Type B pancreatic cell (in vitro differentiated cells): ENCODE measurements at places on chromosomes 11 and 22.

DNA sequence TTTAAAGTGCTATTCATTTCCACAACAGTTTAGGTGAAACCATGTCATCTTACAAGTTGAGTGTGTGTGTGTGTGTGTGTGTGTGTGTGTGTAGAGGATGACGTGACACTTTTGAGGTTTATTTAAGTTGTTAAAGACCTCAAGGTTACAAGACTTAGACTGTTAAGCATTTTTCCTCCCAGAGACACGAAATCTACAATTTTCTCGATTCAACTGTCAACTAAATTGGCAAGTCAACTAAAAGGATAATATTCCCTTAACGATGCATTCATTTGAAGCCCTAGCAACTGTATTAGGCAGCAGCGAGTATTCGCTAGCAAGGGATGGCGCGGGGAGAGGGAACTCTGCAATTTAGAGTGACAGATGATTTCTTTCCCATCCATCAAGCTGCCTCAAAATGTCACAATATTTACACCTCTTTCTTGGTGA lies 17.6 kb upstream of the BDNF start:
- H3K36me3 ChIP-seq = no peaks in the 10 kb centered on the region
- H3K4me1 ChIP-seq = peaks cover 20% of the 10 kb centered on the region
- peak overlapping the region; percentile 92 for H3K4me3 ChIP-seq
- peaks cover 82% of the 10 kb centered on the region for H3K27me3 ChIP-seq
- no peak overlapping the region for H3K27ac ChIP-seq

DNA sequence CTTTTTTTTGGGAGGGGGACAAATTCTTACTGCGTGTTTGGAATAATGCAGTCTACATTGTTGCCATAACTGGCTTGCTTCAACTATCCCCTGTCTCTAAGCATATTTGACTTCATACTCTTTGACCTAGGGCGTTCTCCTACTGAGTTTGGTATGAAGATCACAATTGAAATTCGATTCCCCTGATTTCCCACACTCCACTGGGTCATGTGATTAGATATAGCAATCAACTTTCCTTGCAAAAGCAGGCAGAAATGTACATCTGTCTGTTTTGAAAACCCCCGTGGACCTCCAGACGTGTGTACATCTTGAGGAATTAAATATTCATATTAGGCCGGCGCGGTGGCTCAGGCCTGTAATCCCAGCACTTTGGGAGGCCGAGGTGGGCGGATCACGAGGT lies 13.8 kb upstream of the CARD18 start:
- H3K27me3 ChIP-seq = no peaks in the 10 kb centered on the region
- H3K4me1 ChIP-seq = peaks cover 5% of the 10 kb centered on the region
- no peaks in the 10 kb centered on the region for H3K36me3 ChIP-seq
- H3K27ac ChIP-seq = no peak overlapping the region
- DNase-seq = no peak
- no peak overlapping the region for H3K4me3 ChIP-seq

- H3K27me3 ChIP-seq = no peaks in the 10 kb centered on the region
- no peak overlapping the region for H3K27ac ChIP-seq
These were observed 82.8 kb downstream of the SPATA19 start for GRCh38 chr11:133762538-133762937.

DNA sequence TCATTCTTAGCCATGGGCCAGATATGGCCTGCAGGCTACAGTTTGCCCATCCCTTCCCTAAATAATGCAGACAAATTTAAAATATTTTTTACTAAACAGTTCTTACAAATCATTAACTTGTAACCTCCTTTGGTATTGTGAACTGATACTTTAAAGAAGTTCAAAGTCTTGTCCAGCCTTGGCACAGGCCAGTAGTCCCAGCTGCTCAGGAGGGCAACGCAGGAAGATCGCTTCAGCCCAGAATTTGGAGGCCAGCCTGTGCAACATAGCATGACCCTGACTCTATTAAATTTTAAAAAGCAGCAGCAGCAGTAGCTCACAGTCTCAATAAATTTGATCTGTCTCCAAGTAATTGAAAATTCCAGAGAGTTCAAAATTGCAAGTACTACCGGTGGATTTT lies 83.7 kb upstream of the ARHGAP32 start:
- DNase-seq = no peak
- H3K4me3 ChIP-seq = peak overlapping the region; percentile 59
- peaks cover 64% of the 10 kb centered on the region for H3K4me1 ChIP-seq
- no peak overlapping the region for H3K27ac ChIP-seq
- no peaks in the 10 kb centered on the region for H3K27me3 ChIP-seq

DNA sequence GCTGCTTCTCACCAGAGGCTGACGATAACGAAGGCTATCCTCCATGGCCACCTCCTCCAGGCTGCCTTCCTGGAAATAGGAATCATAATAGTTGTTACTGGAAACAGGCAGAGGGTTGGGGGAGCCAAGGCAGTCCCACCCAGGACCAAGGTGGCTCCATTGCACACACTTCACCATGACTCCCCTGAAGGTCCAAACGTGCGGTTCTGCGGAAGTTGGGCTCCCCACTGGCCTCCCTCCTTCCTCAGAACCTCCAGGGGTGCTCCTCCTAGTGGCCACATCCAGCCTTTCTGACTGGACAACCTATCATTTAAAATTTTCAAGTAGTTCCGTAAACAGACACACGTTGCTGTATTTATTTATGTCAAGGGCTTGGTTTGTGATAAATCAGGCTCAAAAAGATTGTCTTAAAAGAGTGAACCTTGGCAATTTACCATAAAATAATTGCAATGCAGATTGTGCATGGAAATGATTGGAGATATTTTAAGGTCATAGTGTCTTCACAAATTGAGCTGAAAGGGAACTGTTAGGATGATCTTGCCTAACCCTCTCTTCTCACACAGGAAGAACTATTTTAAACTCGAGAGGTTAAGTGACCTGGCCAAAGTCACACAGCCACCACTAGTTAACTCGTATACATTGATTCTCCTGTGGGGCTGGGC lies 1.4 kb upstream of the TCN2 start:
- H3K4me1 ChIP-seq = peaks cover 34% of the 10 kb centered on the region
- peaks cover 2% of the 10 kb centered on the region for H3K27me3 ChIP-seq
- H3K27ac ChIP-seq = peak overlapping the region; percentile 56
- peak overlapping the region; percentile 80 for H3K4me3 ChIP-seq
- no peaks in the 10 kb centered on the region for H3K36me3 ChIP-seq
- DNase-seq = no peak

DNA sequence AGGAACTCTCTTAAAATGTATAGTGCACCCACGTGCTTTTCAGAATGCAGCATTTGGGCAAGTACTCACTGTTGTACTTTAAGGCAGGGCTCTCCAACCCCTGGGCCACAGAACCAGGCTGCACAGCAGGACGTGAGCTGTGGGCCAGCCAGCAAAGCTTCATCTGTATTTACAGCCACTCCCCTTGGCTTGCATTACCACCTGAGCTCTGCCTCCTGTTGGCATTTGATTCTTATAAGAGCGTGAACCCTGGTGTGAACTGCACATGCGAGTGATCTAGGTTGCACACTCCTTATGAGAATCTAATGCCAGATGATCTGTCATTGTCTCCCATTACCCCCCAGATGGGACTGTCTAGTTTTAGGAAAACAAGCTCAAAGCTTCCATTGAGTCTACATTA lies 3.0 kb downstream of the C11orf58 start:
- H3K4me3 ChIP-seq = peak overlapping the region; percentile 42
- H3K36me3 ChIP-seq = peaks cover 36% of the 10 kb centered on the region
- peaks cover 20% of the 10 kb centered on the region for H3K4me1 ChIP-seq

DNA sequence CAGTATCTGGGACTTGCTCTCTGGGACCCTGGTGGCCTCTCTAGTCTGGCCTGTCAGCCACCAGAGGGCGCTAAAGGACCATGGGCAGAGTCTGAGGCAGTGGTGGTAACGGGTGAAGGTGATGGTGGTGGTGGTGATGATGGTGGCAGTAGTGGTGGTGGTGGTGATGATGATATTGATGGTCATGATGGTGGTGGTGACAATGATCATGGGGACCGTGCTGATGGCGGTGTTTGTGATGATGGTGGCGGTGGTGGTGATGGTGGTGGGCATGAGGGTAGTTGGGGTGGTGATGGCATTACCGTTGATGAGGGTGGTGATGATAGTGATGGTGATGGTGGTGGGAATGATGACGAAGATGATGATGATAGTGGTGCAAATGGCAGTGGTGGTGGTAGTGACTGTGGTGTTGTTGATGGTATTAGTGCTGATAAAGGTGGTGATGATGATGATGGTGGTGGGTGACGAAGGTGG lies 16.0 kb downstream of the TRPM5 start:
- no peaks in the 10 kb centered on the region for H3K4me1 ChIP-seq
- DNase-seq = no peak
- H3K27me3 ChIP-seq = peaks cover 6% of the 10 kb centered on the region
- H3K4me3 ChIP-seq = no peak overlapping the region
